ENCODE measurements at places on chromosomes 13 and 19.

GRCh38 chr13:44903574-44903985 lies 85.7 kb downstream of the NUFIP1 start:
- peaks cover 48% of the 10 kb centered on the region for H3K4me1 ChIP-seq
- H3K27me3 ChIP-seq = no peaks in the 10 kb centered on the region
- peak overlapping the region; percentile 89 for H3K27ac ChIP-seq
- no peak overlapping the region for H3K4me3 ChIP-seq

GRCh38 chr13:71770710-71771109 lies 96.3 kb downstream of the DACH1 start:
- no peak for DNase-seq
- H3K27ac ChIP-seq = no peak overlapping the region
- no peaks in the 10 kb centered on the region for H3K36me3 ChIP-seq
- no peaks in the 10 kb centered on the region for H3K27me3 ChIP-seq

DNA sequence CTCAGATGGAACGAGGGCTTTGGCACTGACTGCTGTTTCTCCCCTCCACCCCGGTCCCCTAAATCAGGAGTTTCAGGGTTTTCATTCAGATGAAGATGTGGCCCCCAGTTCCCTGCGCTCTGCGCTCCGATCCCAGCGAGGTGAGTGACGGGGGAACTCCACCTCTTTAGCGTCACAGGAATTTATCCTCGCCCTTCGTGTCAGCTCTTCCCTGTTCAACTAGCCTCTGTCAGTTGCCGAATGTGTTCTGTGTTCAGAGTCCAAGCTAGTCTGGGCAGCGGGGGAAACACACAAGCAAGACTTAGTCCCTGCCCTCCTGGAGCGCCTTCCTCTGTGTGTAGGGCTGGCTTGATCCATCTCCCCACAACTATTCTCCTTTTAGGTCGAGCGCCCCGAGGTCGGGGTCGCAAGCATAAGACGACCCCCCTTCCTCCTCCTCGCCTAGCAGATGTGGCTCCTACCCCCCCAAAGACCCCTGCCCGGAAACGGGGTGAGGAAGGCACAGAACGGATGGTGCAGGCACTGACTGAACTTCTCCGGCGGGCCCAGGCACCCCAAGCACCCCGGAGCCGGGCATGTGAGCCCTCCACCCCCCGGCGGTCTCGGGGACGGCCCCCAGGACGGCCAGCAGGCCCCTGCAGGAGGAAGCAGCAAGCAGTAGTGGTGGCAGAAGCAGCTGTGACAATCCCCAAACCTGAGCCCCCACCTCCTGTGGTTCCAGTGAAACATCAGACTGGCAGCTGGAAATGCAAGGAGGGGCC lies 1.8 kb downstream of the KMT2B start:
- peak overlapping the region; percentile 96 for H3K27ac ChIP-seq
- H3K36me3 ChIP-seq = peaks cover 23% of the 10 kb centered on the region
- no peaks in the 10 kb centered on the region for H3K27me3 ChIP-seq
- H3K4me1 ChIP-seq = peaks cover 33% of the 10 kb centered on the region

DNA sequence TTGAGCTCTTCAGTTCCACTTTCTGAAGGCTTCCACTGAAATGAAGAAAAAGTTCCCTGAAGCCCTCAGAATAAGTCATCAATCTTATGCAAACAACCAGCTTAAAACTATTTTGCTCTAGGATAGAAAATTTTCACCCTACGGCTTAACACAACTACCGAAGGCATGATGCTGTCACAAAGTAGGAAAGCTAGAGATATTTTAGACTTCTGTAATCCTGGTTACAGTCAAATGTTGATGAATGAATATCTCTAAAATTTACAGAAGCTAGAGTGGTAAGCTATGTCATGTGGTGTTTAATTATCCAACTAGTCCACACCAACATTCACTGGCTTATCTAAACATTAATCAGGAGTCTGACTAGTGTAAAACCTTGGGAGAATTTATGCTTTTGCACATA lies 197.9 kb downstream of the SUCLA2 start:
- H3K27me3 ChIP-seq = no peaks in the 10 kb centered on the region
- H3K27ac ChIP-seq = no peak overlapping the region
- H3K4me1 ChIP-seq = no peaks in the 10 kb centered on the region
- H3K36me3 ChIP-seq = no peaks in the 10 kb centered on the region
- DNase-seq = no peak
- no peak overlapping the region for H3K4me3 ChIP-seq

- H3K27ac ChIP-seq = no peak overlapping the region
- no peaks in the 10 kb centered on the region for H3K27me3 ChIP-seq
- no peak overlapping the region for H3K4me3 ChIP-seq
- peaks cover 12% of the 10 kb centered on the region for H3K36me3 ChIP-seq
Observed at GRCh38 chr19:32969549-32969948, 2.2 kb downstream of the CEP89 start.

GRCh38 chr19:37986048-37986750 lies 79.2 kb downstream of the SIPA1L3 start:
- DNase-seq = no peak
- no peak overlapping the region for H3K27ac ChIP-seq
- no peaks in the 10 kb centered on the region for H3K4me1 ChIP-seq
- H3K4me3 ChIP-seq = no peak overlapping the region
- no peaks in the 10 kb centered on the region for H3K27me3 ChIP-seq

DNA sequence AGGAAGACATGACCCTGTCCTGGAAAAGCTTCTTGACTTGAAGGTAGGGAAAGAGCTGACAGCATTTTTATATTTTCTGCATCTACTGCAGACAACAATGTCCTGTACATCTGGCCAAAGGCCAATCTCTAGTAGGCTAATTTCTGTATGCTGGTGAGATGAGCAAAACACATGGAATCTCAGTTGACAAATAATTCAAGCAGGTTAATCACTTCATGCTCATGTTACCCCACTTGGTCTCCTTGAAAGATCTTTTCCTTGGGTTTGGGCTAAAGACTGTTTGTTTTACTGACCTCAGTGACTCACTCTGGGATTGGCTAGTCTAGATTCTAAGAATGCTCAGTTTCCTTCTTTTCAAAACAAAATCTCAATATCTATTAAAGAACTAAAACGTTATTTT lies 298.8 kb downstream of the LMO7 start:
- no peak overlapping the region for H3K27ac ChIP-seq
- no peaks in the 10 kb centered on the region for H3K27me3 ChIP-seq
- no peaks in the 10 kb centered on the region for H3K4me1 ChIP-seq
- DNase-seq = no peak
- no peaks in the 10 kb centered on the region for H3K36me3 ChIP-seq
- no peak overlapping the region for H3K4me3 ChIP-seq

- no peak for DNase-seq
- no peak overlapping the region for H3K27ac ChIP-seq
- no peaks in the 10 kb centered on the region for H3K27me3 ChIP-seq
Observed at GRCh38 chr13:25910991-25911419, 140.8 kb downstream of the SHISA2 start.

DNA sequence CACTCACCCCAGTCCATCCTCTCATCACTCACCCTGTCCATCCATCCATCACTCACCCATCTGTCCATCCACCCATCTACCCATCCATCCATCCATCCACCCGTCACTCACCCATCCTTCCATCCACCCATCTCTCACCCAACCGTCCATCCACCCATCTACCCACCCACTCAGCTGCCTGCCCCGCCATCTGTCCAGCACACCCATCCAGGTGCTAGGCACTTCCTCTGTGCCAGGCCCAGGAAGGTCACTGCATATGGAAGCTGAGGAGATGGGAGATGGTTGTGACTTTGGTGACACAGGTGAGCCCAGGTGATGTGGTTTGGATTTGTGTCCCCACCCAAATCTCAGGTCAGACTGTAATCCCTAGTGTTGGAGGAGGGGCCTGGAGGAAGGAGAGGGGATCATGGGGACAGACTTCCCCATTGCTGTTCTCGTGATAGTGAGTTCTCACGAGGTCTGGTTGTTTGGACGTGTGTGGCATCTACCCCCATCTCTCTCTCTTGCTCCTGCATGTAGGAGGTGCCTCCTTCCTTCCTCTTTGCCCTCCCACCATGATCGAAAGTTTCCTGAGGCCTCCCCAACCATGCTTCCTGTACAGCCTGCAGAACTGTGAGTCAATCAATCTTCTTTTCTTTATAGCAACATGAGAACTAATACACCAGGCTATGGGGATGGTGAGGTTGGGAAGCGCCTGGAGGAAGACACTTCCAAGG lies 15.9 kb upstream of the C13orf46 start:
- peaks cover 21% of the 10 kb centered on the region for H3K36me3 ChIP-seq
- no peaks in the 10 kb centered on the region for H3K4me1 ChIP-seq
- H3K4me3 ChIP-seq = no peak overlapping the region
- H3K27me3 ChIP-seq = no peaks in the 10 kb centered on the region

DNA sequence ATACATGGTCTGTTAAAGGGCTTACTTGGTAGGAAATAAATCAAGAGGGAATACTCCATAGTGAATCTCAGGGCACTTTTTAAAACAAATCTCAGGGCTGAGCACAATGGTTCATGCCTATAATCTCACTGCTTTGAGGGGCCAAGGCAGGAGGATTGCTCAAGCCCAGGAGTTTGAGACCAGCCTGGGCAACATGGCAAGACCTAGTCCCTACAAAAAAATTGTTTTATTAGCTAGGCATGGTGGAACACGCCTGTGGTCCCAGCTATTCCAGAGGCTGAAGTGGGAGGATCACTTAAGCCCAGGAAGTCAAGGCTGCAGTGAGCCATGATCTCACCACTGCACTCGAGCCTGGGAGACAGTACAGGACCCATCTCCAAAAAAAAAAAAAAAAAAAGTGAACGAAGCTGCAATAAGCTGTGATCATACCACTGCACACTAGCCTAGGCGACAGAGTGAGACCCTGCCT lies 25.2 kb downstream of the ABCC4 start:
- no peak overlapping the region for H3K4me3 ChIP-seq
- no peaks in the 10 kb centered on the region for H3K36me3 ChIP-seq
- DNase-seq = peak; percentile 39
- H3K27me3 ChIP-seq = no peaks in the 10 kb centered on the region
- no peaks in the 10 kb centered on the region for H3K4me1 ChIP-seq
- no peak overlapping the region for H3K27ac ChIP-seq

DNA sequence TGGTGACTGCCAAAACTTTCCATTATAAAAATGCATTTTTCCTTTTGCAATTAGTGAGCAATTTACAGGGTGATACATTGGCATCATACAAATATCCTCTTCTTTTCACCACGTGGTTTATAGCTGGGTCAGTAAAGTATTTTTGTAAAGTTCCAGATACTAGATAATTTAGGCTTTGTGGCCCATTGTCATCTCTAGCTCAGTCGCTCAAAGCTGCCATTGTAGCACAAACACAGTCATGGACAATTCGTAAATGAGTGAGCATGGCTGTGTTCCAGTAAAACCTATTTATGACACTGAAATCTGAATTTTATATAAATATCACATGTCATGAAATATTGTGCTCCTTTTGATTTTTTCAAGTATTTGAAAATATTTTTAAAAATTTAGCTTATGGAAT lies 162.9 kb downstream of the USP12 start:
- DNase-seq = no peak
- H3K4me3 ChIP-seq = no peak overlapping the region
- H3K27ac ChIP-seq = no peak overlapping the region
- H3K27me3 ChIP-seq = no peaks in the 10 kb centered on the region

DNA sequence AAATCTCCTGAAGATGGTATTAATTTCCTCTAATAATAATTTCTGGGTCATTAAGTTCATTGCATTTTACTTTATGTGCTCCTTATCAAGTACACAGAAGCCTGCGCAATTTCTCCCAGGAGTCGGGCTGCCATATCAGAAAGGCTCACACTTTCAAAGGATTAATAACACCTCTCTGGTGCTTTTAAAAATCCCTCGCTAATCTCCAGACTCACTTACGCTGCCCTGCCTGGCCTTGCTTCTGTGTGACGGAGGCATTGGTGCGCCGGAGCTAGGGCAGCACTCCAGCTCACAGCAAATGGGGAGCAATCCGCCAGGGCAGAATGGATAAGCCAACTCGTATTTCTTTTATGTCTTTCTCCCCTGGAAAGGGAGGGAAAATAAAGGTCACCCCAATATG lies 300.8 kb downstream of the EFNB2 start:
- DNase-seq = no peak
- no peak overlapping the region for H3K4me3 ChIP-seq
- H3K36me3 ChIP-seq = no peaks in the 10 kb centered on the region
- H3K27ac ChIP-seq = no peak overlapping the region
- H3K27me3 ChIP-seq = no peaks in the 10 kb centered on the region

DNA sequence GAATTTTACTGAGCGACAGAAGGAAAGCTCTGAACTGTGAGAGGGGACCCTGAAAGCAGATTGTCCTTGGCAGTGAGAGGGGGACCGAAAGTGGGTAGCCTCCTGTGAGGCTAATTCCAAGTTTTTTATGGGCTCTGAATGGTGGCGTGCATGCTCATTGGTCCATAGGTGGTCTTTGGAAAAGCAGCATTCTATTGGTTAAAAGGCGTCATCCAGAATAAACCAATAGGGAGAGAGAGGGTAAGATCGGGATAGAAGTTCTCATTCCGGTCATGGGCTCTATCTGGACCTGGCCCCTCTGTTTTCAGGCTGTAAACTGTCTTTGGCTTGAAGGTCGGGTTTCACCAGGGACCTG lies 539.8 kb upstream of the PCDH9 start:
- H3K4me1 ChIP-seq = no peaks in the 10 kb centered on the region
- no peak overlapping the region for H3K27ac ChIP-seq
- no peaks in the 10 kb centered on the region for H3K36me3 ChIP-seq
- no peak overlapping the region for H3K4me3 ChIP-seq

GRCh38 chr13:77810430-77810829 lies 108.2 kb downstream of the EDNRB start:
- H3K4me1 ChIP-seq = no peaks in the 10 kb centered on the region
- no peaks in the 10 kb centered on the region for H3K27me3 ChIP-seq
- no peak overlapping the region for H3K4me3 ChIP-seq
- H3K36me3 ChIP-seq = no peaks in the 10 kb centered on the region
- DNase-seq = no peak

DNA sequence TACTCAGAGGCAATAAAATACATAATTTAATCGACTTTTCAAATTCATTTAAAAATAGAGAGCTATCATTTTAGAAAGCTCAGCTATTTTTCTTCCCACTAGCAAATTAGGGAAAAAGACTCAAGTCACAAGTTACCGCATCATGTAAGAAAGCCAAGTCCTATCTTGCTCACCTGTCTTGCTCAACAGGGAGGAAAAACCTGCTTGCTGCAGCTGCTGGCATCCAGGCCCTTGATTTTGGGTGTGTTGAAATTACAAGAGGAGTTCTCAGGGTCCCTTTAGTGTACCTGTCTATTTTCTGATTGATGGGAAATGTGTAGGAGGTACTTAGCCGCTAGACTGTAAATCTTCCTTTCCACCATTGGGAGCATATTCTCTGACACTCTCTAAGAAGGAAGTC lies 22.2 kb downstream of the SLC10A2 start:
- H3K4me1 ChIP-seq = no peaks in the 10 kb centered on the region
- H3K36me3 ChIP-seq = no peaks in the 10 kb centered on the region
- no peaks in the 10 kb centered on the region for H3K27me3 ChIP-seq
- no peak overlapping the region for H3K4me3 ChIP-seq
- DNase-seq = no peak
